ENCODE measurements at places on chromosomes 5 and 9.

GRCh38 chr5:139875957-139876356, 80.3 kb downstream of the PSD2 start:
- DNase-seq = no peak

GRCh38 chr5:91864962-91865361, 481.8 kb upstream of the ARRDC3 start:
- DNase-seq = no peak

DNA sequence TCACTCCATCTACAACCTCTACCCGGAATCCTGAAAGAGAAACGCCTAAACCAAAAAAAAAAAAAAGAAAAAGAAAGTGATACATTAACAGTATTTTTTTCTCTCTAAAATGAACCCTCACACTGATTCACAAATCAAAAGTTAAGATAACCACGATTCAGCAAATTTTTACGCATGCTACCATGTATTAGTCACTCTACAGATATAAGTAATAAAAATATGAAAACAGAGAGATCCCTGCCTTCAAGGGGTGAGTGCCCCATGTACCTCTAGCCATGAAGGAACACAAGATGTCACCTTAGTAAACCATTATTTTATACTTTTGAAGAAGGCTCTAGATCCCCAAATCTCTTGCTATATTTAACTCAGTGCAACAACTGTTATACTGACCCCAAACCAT, 33.4 kb downstream of the CEMIP2 start:
- no peak for DNase-seq

- DNase-seq = no peak
Observed at GRCh38 chr5:115455301-115455707, 89.3 kb downstream of the FEM1C start.

- DNase-seq = no peak
Observed at GRCh38 chr9:72506615-72507014, 14.8 kb upstream of the TMC1 start.

GRCh38 chr5:16740811-16741392, 124.1 kb upstream of the RETREG1 start:
- DNase-seq = no peak

- no peak for DNase-seq
Observed at GRCh38 chr9:70049236-70049635, 5.6 kb downstream of the MAMDC2 start.

DNA sequence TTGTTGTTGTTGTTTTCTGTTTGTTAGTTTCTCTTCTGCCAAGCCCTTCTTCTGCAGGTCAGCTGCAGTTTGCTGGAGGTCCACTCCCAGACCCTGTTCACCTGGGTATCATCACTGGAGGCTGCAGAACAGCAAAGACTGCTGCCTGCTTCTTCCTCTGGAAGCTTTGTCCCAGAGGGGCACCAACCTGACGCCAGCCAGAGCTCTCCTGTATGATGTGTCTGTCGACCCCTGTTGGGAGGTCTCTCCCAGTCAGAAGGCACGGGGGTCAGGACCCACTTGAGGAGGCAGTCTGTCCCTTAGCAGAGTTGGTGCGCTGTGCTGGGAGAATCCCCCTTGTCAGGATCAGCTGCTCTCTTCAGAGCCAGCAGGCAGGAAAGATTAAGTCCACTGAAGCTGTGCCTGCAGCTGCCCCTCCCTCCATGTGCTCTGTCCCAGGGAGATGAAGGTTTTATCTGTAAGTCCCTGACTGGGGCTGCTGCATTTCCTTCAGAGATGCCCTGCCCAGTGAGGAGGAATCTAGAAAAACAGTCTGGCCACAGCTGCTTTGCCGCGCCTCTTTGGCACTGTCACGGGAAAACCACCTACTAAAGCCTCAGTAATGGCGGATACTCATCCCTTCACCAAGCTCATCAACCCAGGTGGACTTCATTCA, 299.2 kb downstream of the EDIL3 start:
- no peak for DNase-seq

DNA sequence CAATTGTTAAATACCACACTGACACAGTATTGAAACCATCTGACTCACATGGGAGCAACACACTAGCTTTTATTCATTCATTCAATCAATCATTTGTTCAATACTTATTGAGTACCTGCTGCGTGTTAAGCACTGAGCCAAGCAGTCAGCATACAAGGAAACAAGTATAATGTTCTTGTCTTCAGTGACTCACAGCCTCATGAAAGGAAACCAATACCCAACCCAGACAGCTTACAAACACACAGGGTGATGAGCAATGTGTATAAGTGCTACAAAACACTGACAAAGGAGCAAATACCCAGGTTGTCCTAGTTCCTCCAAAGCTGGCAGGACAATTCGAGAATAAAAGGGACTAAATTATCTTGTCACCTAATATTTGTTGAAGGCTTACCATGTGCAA, 67.6 kb upstream of the RASEF start:
- no peak for DNase-seq

DNA sequence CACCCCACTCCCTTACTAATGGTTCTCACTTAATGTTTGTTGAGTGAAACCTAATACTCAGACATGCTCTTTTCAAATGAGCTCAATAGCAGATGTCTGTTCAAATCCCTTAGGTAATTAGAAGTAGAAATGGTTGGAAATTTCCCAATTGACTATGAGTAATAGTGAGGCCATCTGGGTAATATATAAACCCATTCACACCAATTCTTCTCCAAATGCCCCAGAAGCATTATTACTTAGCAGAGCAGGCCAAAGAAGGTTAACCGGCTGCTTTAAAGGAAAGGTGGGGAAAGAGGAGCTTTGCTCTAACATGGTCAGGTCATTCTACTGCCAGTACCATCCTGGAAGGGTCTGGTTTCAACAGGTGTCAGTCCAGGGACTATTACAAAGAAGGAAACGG, 119.5 kb upstream of the MTAP start:
- DNase-seq = no peak

DNA sequence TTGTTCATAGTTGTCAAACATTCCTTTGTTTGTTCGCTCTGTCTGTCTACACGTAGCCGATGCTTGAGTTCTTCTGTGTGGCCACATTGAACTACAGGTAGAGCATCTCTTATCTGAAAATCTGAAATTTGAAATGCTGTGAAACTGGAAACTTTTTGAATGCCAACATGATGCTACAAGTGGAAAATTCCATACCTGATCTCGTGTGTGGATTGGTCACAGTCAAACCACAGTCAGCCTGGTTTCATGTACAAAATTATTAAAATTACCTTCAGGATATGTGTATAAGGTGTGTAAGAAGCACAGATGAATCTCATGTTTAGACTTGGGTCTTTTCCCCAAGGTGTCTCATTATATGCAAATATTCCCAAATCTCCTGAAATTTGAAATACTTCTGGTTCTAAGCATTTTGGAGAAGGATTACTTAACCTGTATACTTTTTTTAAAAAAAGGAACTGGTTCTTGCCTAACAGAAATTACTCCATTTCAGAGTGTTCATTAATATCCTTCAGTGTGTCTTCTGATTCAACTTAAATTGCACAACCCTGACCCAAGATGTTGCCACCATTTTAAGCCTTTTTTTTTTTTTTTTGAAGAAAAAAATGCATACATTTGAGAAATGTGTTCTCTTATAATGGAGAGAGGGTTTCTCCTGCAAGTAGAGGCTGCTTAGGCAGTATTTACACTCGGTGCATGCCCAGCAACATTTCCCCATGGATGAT, 254.3 kb downstream of the MAST4 start:
- no peak for DNase-seq

DNA sequence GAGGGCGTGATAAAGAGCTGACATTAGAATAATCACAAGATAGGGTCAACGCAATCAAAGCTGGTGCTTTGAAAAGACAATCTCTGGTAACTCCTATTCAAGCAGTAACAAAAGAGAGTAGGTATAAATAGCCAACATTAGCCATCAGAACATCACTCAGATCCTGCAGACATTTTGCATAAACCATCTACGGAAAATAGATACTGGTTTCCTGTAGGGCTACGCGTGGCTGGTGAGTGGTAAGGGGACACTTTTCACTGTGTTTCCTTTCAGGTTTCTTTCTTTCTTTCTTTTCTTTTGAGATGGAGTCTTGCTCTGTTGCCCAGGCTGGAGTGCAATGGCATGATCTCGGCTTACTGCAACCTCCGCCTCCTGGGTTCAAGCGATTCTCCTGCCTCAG, 22.3 kb downstream of the TTF1 start:
- DNase-seq = no peak

DNA sequence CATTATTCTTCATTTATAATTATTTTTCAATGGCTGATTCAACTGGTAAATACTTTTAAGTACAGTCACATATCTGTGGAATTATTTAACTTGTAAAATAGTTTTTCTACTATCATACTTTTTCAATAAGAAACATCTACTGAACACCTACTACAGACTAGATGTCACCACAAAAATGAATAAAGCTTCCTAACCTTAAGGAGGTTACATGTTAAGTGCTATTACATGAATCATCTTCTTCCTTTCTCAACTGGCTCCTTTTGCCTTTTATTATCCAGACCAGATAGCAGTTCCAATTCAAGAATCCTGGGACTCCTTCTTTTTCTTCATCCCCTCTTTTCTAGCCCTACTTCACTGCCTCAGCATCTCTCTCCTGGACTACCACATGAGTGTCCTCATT, 4.7 kb downstream of the PGGT1B start:
- no peak for DNase-seq

GRCh38 chr5:9766581-9766980, 136.4 kb upstream of the TAS2R1 start:
- DNase-seq = no peak

- DNase-seq = no peak
Observed at GRCh38 chr5:172971482-172971881, 12.1 kb upstream of the ATP6V0E1 start.

- DNase-seq = no peak
Observed at GRCh38 chr5:57681942-57682341, 199.3 kb upstream of the ACTBL2 start.

DNA sequence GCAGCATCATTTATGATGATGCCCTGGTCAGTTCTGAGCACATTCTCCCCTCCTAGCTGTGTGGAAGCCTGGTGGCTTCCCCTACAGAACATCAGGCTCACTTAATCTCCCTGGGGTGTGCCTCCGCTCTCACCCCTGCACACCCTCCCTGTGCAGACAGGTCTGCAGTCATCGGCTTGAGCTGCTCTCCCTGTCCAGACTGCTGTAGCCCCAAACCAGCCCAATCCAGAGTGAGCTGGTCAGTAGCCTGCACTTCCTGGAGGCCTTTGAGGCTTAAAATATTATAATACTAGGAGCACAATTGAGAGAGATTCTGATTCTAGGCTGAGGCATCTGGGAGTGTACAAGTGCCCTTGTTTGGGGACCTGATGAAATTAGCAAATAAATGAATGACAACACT, 60.2 kb downstream of the PPARGC1B start:
- DNase-seq = no peak

GRCh38 chr9:89872426-89872912, 267.7 kb downstream of the GADD45G start:
- no peak for DNase-seq

GRCh38 chr5:43711496-43711895, 108.5 kb downstream of the NNT start:
- DNase-seq = no peak

- DNase-seq = no peak
Observed at GRCh38 chr9:6034954-6035353, 19.5 kb upstream of the RANBP6 start.

DNA sequence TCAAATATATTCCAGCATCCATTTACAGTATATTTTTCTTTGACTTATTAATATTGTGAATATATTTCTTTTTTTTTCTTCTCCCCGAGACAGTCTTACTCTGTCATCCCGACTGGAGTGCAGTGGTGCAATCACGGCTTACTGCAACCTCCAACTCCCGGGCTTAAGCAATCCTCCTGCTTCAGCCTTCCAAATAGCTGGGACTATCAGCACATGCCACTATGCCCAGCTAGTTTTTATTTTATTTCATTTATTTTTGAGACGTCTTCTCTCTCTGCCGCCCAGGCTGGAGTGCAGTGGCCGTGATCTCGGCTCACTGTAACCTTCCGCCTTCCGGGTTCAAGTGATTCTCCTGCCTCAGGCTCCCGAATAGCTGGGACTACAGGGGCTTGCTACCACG, 7.4 kb upstream of the GLIPR2 start:
- DNase-seq = no peak

DNA sequence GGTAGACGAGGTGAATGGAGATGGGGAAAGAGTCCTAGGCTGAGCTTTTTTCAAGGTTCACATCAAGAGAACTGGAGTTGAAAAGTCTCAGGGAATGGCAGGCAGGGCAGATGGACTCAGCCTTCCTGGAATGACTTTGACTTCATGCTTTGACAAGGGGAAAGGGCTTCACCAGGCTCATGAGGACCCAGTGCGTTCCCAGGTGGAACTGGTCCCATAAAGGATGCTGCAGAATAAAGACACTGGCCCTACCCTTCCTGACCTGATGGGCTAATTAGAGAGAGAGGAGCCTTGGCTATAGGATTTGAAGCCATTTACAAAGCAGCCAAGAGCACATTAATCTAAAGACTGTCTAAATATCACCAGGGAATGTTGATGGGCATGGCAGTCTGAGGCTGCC, 63.8 kb downstream of the IL31RA start:
- no peak for DNase-seq

- DNase-seq = no peak
Observed at GRCh38 chr5:160174780-160175437, 54.4 kb upstream of the FABP6 start.

DNA sequence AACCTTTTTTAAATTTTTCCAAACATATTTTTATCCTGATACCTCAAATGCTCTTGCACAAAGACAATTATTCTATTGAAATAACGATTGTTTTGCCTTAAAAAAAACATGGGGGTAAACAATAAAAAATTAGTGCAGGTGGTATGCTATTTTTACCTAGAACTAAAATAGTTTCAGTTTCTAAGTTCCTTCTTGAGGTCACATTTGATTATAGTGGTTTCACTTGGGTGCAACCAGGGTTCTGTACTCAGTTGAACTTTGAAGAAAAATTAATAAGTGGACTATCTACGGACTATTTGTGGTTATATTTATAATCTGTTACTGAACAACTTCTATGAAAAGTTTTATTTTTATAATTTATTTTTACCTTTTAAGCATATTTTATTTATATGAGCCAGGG, 387.1 kb upstream of the IZUMO3 start:
- no peak for DNase-seq

- DNase-seq = no peak
Observed at GRCh38 chr9:127389381-127390247, 7.4 kb upstream of the SLC2A8 start.

- no peak for DNase-seq
Observed at GRCh38 chr5:14531668-14532067, 49.9 kb upstream of the OTULINL start.

Data from T1000 (cell line).